ENCODE measurements at places on chromosomes 4 and X.

DNA sequence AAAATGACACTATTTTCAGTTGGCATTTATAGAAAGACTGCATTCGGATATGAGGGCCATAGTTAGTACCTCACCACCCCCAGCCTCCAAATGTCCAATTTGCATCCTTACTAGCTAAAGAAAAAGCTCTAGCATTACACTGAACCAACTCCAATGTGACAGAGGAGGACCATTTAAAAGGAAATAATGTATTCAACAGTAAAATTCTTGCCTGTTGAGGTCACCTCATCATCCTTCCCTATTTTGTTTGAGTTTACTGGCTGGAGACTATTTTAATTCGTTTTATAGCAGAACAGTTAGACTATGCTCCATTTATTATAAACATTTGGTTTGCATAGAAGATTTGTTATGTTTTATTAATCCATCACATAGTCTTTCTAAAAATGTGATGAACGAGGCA, 88.2 kb upstream of the PPARGC1A start:
- DNase-seq: no peak

DNA sequence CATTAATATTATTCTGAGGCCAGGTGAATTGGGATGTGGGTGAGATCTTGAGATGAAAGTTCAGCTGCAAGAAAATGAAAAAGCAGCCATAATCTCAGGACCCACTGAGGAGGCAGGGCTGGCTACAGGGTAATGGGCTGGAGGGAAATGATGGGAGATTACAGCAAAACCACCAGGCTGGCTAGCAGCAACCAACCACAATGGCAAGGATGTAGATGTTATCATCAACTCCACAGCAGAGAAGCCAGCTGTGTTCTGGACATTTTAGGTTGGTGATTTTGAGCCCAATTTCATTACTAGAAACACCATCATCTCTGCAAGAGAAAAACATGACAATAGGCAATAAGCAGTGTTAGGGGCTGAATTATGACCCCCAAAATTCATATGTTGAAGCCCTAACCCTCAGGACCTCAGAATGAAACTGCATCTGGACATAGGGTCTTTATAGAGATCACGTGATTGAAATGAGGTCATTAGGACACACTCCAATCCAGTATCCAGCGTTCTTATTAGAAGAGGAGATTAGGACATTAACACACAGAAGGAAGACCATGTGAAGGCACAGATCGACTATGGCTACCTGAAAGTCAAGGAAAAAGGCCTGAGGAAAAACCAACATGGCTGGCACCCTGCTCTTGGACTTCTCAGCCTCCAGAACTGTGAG, 139.8 kb upstream of the KIT start:
- no peak for DNase-seq

DNA sequence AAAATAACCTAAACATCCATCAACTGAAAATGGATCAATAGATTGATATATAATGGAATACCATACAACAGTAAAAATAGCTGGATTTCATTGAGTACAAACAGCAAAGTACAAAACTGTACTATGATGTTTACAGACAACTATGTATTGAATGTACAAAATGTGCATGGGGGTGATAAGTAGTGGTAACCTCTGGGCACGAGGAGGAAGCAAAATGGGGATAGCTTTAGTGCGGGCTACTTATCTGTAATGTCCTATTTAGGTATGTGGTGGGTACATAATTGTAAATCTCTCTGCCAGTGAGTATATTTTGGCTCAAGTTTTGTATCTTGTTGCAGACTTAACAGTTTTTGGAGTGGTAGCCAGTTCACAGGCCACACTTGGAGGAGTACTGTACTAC, 123.6 kb downstream of the STAG2 start:
- DNase-seq: no peak

GRCh38 chr4:34269613-34270012, 1974.7 kb downstream of the ARAP2 start:
- DNase-seq: no peak

- DNase-seq: no peak
Measured at GRCh38 chr4:109989044-109989443, 76.4 kb downstream of the EGF start.

GRCh38 chrX:55640854-55641253, 17.7 kb downstream of the FOXR2 start:
- DNase-seq: no peak

- DNase-seq: peak; percentile 26
Measured at GRCh38 chr4:121462660-121463261, 81.9 kb upstream of the QRFPR start.

DNA sequence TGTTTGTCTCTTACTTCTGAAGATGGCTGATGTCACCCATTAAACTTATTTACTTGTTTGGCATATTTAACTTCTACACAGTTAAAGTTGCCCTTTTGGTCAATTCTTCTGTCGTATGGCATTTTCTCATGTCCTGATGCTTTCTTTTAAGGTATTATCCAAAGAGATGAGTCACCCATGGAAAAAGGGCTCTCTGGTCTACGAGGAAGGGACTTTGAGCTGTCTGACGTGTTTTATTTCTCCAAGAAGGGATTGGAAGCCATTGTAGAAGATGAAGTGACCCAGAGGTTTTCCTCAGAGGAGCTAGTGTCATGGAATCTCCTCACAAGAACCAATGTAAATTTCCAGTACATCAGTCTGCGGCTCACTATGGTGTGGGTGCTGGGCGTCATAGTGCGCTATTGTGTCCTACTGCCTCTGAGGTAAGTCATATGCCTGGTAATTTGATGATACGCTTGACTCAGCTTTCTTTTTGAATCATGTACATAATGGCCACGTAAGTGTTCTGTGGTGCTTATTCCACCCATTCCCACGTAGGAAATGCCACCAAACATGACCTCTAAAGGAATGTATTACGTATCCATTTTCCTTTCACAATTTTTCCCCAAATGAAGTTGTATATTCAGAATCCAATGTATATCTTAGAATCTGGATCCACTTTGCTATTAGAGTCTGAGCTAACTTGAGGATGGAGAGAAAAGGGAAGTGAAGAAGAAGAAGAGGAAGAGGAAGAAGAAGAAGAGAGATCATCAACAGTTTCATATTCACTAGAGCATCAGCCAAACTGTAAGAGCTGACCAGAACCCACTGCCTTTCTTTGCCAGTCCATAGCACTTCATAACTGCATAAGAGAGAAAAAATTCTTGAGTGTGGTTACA, 45.7 kb downstream of the GPAT3 start:
- DNase-seq: no peak

DNA sequence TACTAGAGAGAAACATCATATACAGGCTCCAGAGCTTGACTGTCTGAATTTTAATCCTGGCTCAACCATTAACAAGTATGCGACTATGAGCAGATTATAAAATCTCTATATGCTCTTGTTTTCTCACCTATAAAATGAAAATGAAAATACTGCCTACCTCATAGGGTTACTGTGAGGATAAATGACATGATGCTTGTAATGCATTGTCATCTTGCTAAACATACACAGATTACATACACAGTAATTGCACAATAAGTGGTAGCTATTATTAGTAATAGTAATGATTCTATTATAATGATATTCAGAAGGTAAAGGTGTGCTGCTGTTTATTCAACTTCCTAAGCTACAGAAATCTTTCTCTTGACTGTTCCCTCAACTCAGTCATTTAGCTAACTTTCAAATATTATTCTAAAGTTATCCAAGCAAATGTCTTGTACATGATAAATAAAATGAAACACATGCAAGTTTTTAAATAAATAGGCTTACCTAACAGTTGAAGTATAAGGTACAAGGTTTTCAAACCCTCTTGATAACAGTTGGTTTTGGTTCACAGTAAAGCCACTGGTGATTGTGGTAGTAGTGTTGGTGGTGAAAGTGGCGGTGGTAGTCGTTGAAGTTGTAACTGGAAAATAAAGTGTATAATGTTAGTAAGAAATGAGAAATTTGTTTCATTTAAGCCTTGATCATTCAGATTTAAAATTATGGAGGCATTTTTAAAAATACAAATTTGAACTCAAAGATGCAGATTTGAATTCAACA, 38.9 kb downstream of the NUP62CL start:
- DNase-seq: no peak

DNA sequence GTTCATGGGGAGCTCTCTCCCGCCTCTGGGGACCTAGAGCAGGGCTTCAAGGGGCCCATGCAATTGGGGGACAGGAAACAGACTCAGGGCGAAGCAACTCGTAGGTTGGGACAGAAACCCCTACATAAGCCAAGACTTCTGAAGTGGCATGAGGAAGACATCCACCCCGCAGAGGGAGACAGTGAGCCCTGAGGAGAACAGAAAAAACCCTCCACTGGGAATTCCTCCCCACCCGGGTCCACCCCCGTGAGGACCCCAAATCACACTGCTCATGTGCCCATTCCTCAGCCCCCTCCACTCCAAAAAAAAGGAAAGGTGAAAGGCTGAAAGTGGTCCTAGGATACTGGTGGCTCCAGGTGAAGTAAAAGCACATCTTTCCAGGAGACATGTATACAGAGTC, 74.0 kb downstream of the CPZ start:
- DNase-seq: no peak

DNA sequence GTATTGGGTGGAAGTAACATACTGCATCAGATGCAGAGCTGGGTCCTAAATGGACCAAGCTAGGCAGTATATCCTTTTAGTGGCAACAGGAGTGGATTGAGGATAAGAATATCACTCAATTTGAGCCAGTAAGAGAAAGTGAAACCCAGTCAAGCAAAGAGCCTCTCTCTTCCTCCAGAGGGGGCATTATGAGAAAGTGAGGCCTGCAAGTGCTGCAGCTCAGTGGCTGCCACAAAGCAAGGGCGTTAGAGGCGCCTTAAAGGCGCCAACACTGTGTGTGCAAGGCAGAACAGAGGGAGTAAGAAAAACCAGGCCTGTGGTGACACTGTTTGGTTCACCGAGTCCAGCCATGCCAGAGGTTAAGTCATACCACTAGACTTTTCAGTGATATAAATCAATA, 17.5 kb downstream of the STX18 start:
- no peak for DNase-seq

GRCh38 chrX:52839137-52839536, 28.1 kb downstream of the XAGE5 start:
- DNase-seq: no peak

GRCh38 chr4:90996813-90997212, 869.6 kb downstream of the CCSER1 start:
- no peak for DNase-seq

DNA sequence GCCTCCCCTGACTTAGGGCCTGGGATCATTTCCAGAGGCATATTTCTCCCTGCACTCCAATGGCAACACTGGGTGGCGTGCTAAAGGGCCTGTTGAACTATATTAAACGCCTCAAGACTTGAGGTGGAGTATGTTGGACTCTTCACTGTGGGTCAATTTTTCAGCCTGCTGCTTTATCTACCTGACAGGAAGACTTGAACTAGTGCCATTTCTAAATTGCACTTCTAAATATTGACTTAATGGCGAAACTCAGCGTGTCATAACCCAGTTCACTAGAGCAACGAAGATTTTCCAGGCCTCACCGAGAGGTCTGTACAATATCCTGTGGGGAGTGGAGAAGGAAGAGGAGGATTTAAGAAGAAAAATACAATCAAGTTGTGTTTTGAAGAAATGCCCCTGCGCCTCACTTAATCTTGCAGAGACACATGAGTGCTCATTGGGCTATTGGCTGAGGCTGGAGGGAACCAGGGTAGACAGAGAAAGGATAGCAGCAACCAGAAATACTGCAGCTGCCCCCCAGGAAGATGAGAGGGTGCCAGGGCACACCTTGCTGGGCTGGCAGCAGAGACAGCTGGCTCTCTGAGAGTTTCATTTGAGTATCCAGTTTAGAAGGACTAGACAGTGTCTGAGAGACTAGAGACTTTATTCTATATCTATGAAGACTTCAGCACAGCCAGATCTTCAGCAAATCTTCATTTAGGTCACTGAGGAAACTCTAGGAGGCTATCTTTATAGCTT, 67.4 kb downstream of the ENPP6 start:
- no peak for DNase-seq

DNA sequence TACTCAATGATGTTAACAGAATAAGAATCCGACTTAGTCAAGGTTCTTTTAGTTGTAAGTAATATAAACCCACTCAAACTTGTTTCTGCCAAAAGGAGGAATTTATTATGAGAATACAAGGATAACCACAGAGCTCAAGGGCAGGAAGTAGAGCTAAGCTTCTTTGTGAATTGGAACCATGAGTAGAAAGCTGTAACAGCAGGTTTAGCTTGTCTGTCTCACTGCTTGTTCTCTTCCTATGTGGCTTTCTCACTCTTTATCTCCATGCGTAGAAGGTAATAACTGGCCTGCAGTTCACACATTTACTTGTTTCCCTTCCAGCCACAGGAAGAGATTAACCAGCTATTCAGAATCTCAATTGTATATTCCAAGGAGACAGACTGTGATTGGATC, 378.3 kb downstream of the PPP1R2C start:
- DNase-seq: no peak

- no peak for DNase-seq
Measured at GRCh38 chrX:40550066-40550465, 30.7 kb upstream of the ATP6AP2 start.

DNA sequence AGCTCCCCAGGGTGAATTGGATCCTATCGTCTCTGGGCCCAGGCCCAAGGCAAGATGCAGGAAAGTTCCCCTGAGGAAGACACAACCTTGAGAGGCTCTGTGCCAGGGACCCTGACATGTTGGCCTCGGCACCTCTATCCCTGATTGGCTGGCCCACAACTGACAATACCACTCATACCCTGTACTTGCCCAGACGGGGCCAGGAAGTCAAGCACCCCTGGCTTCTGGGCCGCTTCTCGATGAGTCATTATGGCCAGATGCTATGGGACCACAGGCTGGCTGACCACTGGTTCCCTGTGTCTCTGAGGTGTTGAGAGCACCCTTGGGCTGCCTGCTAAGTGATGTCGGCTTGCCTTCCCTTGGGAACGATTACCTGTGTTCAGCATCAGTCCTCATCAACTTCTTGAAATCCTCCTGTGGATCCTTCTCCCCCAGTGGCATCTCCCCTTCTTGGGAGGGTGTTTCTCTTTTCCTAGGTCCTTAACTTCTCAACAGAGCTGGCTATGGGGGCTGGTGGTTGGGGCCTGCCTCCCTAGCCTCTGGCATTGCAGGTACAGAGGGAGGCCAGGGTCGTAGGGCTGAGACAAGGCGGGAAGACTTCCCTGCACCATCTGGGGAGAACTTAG, 54.5 kb upstream of the MAMLD1 start:
- no peak for DNase-seq

DNA sequence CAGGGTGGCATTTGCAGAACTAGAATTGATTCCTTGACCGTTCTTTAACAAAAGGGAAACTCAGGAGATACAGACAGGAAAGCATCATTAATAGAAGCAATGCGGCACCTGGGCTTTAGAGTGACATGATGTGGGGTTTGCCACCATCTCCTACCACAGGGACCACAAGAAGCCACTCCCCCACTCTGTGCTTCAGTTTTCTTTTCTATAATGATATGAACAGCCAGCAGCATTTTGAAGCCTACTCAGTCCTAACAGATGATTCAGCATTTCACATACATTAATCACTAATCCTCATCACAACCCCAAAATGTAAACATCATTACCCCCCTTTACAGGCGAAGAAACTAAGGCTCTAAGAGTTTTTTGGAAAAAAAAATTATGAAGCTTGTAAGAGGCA, 22.9 kb downstream of the CCDC149 start:
- DNase-seq: no peak

GRCh38 chr4:76750716-76751115, 147.2 kb downstream of the SOWAHB start:
- no peak for DNase-seq

Measured in retinal pigment epithelial cell (primary cell).